ENCODE measurements at places on chromosomes 7 and 10. TPM values are rescaled to one million over a fixed set of nuclear protein-coding genes. Genes with fewer than 3 reads are reported as not detected.

SLF2 gene
- polyA plus RNA-seq, result 21.3 TPM

GRCh38 chr7:12884856-12885440 lies 197.5 kb downstream of the ARL4A start:
- no peaks in the 10 kb centered on the region for H3K27me3 ChIP-seq
- no peaks in the 10 kb centered on the region for H3K4me1 ChIP-seq
- DNase-seq, result no peak
- no peak overlapping the region for H3K27ac ChIP-seq

DNA sequence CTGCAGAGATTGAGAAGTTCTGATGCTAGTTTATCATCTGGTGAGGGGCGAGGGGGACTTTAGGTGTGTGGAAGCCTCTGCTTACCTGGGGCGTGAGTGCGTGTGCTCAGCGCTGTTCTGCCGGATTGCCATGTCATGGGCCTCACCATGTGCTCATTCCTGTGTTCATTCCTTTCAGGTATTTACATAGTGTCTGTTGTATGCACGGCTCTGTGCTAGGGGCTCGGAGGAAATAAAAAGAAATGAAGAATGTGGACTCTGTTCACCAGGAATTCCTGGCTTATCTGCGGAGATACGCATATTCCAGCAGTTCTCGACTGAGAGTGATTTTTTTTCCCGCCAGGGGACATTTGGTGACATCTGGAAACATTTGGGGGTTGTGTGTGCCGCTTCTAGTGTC lies 152.0 kb downstream of the CAMK1D start:
- H3K36me3 ChIP-seq, result peaks cover 11% of the 10 kb centered on the region
- H3K27ac ChIP-seq, result no peak overlapping the region
- H3K4me3 ChIP-seq, result no peak overlapping the region
- H3K27me3 ChIP-seq, result peaks cover 2% of the 10 kb centered on the region

DNA sequence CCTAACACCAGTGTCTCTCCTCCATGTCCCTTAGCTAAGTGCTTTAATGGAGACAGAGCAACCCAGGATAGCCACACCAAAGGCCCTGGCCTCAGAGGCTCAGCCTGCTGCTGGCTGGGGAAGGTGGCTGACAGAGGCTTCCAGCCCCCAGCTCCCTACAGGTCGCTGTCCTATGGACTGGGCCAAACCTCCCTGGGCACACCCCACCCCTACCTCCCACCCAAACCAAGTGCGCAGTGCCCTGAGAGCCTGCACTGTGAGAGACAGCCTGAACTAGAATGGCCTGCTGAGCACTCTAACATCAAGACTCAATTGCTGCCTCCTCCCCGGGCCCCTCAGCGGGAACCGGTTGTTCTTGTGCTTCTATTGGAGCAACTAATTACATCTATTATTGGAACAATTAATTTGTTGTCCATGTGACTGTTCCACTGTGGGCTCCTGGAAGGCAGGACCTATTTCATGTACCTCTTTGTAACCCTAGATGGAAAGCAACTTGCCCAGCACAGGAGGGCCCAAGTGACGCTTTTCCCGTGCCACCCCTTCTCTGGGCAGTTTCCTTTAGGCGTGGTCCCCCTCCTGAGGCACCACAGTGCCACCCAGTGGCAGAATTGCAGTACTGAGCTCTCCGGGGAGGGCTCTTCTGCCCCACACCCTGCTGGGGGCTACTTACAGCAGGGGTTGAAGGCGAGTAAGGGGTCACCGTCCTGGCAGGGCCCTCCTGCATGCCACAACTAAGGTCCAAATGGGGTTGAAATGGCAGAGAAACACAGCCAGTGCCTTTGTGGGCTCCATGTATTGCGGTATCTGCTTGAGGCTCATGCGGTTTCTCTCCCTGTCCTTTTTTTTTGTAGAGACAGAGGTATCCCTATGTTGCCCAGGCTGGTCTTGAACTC lies 63.7 kb upstream of the WAPL start:
- no peaks in the 10 kb centered on the region for H3K36me3 ChIP-seq
- H3K4me3 ChIP-seq, result no peak overlapping the region
- peak; percentile 54 for DNase-seq
- no peak overlapping the region for H3K27ac ChIP-seq
- H3K27me3 ChIP-seq, result peaks cover 2% of the 10 kb centered on the region

- H3K27ac ChIP-seq, result no peak overlapping the region
- no peak for DNase-seq
- no peaks in the 10 kb centered on the region for H3K36me3 ChIP-seq
- peaks cover 7% of the 10 kb centered on the region for H3K27me3 ChIP-seq
These were observed 6.9 kb upstream of the GPR85 start for GRCh38 chr7:113093561-113093960.

- H3K27me3 ChIP-seq, result no peaks in the 10 kb centered on the region
- DNase-seq, result no peak
- peaks cover 7% of the 10 kb centered on the region for H3K4me1 ChIP-seq
- no peaks in the 10 kb centered on the region for H3K36me3 ChIP-seq
These were observed 28.0 kb upstream of the GSAP start for GRCh38 chr7:77444123-77444522.
